ENCODE measurements at places on chromosomes 2 and 18.

- no peak for DNase-seq
- H3K27ac ChIP-seq: no peak overlapping the region
- H3K27me3 ChIP-seq: no peaks in the 10 kb centered on the region
- H3K4me3 ChIP-seq: no peak overlapping the region
- H3K4me1 ChIP-seq: no peaks in the 10 kb centered on the region
Measured at GRCh38 chr2:5190023-5190422, 502.2 kb upstream of the SOX11 start.

DNA sequence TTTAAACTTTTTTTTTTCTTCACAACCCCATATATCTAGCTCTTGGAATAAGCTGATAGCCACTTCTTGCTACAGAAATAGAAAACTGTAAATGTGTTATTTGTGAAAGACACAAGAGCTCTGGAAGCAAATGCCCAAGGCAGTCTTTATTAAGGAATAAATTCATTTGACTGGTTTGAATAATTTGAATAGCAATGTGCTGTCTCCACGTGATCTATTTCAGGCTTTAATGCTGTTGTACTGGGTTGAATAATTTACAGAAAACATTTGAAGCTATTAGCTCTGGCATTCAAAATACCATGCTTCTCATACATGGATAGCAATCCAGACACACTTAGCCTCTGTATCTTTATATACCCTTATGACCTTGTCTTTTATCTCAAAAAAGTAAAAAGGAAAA is 366.7 kb upstream of the KCNJ3 start:
- H3K27ac ChIP-seq: no peak overlapping the region
- no peak overlapping the region for H3K4me3 ChIP-seq
- DNase-seq: no peak
- H3K36me3 ChIP-seq: no peaks in the 10 kb centered on the region
- H3K4me1 ChIP-seq: no peaks in the 10 kb centered on the region
- H3K27me3 ChIP-seq: no peaks in the 10 kb centered on the region

DNA sequence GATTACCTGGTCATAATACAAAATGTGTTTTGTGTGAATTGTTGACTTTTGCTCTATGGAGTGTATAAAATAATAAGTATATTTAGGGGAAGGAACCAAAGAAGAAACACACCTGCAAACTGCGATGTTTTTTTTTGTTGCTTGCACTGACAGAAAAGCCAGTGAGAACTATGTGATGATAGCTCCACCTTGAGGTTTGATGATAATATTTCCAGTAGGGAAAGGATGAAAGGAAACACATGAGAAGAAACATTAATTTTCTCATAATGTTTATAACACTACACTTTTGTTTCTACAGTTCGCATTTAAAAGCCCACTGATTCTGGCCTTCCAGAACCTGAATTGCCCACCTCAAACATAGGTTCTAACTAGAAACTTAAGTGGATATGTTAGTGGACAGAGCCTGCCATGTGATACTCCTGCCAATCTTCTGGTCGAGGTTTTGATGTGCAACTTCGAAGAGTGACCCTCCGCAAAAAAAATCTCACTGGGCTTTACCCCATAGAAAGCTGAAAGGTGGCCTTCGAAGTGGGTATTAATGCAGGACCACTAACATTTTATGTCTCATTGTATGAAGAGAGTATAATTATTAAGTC is 476.4 kb upstream of the SPHKAP start:
- H3K4me3 ChIP-seq: no peak overlapping the region
- H3K27me3 ChIP-seq: peaks cover 6% of the 10 kb centered on the region
- H3K36me3 ChIP-seq: no peaks in the 10 kb centered on the region
- H3K4me1 ChIP-seq: no peaks in the 10 kb centered on the region

GRCh38 chr2:216206041-216206703 is 97.0 kb downstream of the XRCC5 start:
- H3K27ac ChIP-seq: no peak overlapping the region
- no peaks in the 10 kb centered on the region for H3K27me3 ChIP-seq

GRCh38 chr2:204172145-204172600 is 235.6 kb downstream of the ICOS start:
- DNase-seq: no peak
- H3K36me3 ChIP-seq: no peaks in the 10 kb centered on the region
- no peaks in the 10 kb centered on the region for H3K4me1 ChIP-seq
- H3K27me3 ChIP-seq: no peaks in the 10 kb centered on the region
- no peak overlapping the region for H3K27ac ChIP-seq

- H3K4me1 ChIP-seq: no peaks in the 10 kb centered on the region
- H3K27ac ChIP-seq: no peak overlapping the region
- H3K27me3 ChIP-seq: no peaks in the 10 kb centered on the region
- no peak overlapping the region for H3K4me3 ChIP-seq
- no peak for DNase-seq
Measured at GRCh38 chr2:185665251-185665814, 73.3 kb upstream of the FSIP2 start.

DNA sequence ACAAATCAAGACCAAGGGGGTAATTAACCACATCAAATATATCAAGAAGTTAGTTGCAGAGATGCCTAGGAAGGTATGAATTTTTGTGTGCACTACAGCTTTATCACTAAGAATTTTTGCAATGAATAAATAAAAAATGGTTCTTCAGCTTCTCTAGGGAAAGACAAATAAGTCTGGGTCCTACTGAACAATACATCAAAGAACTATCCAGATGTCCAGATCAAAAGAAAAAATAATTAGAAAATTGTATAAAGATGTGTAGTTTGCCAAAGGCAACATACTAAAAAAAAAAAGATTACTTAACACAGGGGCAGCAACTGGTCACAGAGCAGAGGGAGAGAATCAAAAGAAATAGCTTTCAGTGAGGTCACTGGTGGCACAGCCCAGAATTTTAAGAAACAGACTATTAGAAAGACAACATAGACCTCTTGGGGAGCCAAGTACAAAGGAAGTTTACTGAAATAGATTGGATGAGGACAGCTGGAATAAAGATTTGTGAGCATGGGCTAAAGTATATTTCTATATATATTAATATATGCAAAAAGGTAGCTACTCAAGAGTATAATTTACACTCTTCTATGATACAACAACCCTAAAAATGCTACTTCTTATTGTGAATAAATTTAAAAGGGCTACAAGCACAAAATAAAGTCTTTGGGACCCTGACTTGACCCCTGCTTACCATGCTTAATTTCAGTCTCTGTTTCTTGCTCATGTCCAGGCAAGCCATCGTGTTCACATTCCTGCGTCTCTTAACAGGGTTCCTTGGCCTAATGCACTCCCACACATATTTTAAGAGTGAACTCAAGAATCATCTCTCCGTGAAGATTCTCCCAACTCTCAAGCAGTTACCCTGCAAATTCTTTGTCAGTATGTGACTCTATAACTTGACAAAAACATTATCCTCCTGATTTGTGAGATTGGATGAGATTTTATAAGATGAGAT is 99.0 kb upstream of the GRB14 start:
- no peaks in the 10 kb centered on the region for H3K27me3 ChIP-seq
- H3K4me1 ChIP-seq: peaks cover 4% of the 10 kb centered on the region
- no peak overlapping the region for H3K27ac ChIP-seq
- no peaks in the 10 kb centered on the region for H3K36me3 ChIP-seq
- DNase-seq: peak; percentile 71

- no peak overlapping the region for H3K27ac ChIP-seq
- H3K4me1 ChIP-seq: peaks cover 4% of the 10 kb centered on the region
- H3K36me3 ChIP-seq: no peaks in the 10 kb centered on the region
Measured at GRCh38 chr2:152431370-152432098, 96.6 kb downstream of the FMNL2 start.

DNA sequence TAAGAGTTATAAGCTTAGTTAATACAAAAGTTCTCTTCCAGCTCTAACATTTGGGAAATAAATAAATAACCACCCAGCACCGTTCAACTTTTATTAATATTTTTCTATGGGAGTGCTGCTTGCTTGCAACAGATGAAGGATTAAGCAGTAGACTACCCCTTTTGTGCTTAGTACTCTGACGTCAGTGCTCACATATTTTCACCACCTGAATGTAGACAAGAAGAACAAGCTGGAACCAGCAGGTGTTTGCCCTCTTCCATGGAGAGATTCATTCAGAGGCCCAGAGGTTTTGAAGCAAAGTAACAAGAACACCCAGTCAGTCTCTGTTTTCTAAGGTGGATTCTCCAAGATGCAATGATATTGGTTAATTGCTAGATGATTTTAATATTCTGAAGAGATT is 307.1 kb upstream of the PIK3C3 start:
- H3K27ac ChIP-seq: no peak overlapping the region
- no peak for DNase-seq
- H3K4me3 ChIP-seq: no peak overlapping the region
- no peaks in the 10 kb centered on the region for H3K4me1 ChIP-seq
- H3K27me3 ChIP-seq: no peaks in the 10 kb centered on the region

DNA sequence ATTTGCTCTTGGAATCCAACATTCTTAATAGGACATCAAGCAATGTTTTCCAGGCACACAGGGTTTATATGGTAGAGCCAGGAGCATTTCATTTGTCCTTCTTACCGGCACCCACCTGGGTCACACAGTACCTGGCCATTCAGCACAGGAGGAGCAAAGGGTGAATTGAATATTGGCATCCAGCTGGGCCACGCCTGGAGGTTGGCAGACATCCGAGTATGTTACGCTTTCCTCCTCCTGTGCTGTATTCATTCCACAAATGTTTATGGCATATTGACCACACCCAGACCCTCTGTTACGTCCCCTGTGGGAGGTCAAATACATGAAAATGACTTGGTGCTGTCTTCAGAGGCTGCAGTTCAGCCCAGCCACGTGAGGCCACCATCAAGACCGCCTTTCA is 206.2 kb downstream of the RTP5 start:
- H3K36me3 ChIP-seq: no peaks in the 10 kb centered on the region
- H3K4me3 ChIP-seq: no peak overlapping the region
- no peak overlapping the region for H3K27ac ChIP-seq
- peaks cover 10% of the 10 kb centered on the region for H3K4me1 ChIP-seq

GRCh38 chr2:238948765-238949641 is 101.1 kb downstream of the TWIST2 start:
- H3K36me3 ChIP-seq: no peaks in the 10 kb centered on the region
- no peaks in the 10 kb centered on the region for H3K27me3 ChIP-seq
- peak overlapping the region; percentile 76 for H3K27ac ChIP-seq
- no peak overlapping the region for H3K4me3 ChIP-seq
- H3K4me1 ChIP-seq: peaks cover 25% of the 10 kb centered on the region

DNA sequence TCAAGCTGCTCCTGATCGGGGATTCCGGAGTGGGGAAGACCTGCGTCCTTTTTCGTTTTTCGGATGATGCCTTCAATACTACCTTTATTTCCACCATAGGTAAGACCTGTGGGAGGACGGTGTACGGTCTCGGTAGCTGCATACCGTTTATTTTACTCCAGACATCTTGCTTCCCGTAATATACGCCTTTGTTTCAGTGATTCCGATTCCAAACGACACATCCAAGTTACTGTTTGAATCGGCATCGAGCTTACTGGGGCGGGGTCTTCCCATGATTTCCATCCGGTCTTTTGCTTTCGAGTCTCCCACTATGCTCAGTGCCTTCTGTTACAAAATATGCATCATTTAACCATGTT is 731 bp downstream of the RAB10 start:
- peaks cover 4% of the 10 kb centered on the region for H3K4me1 ChIP-seq
- H3K27ac ChIP-seq: peak overlapping the region; percentile 94
- no peaks in the 10 kb centered on the region for H3K27me3 ChIP-seq
- DNase-seq: no peak
- H3K36me3 ChIP-seq: peaks cover 2% of the 10 kb centered on the region

GRCh38 chr2:235754357-235755207 is 260.7 kb downstream of the AGAP1 start:
- H3K27ac ChIP-seq: no peak overlapping the region
- H3K36me3 ChIP-seq: no peaks in the 10 kb centered on the region
- no peak for DNase-seq
- no peak overlapping the region for H3K4me3 ChIP-seq
- H3K4me1 ChIP-seq: no peaks in the 10 kb centered on the region

DNA sequence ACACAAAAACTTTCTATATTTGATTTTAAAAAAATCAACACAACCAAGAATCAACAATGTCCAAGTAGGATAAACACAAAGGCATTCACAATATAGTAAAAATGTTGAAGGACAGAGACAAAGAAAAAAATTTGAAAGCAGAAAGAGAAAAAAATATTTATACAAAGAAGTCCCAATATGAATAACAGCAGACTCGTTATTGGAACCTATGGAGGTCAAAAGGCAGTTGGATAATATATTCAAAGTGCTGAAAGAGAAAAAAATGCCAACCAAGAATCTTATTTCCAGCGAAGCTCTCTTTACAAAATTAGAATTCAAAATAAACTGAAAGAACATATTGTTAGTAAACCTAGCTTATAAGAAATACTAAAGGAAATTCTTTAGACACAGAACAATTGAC is 859.5 kb downstream of the LRP1B start:
- DNase-seq: no peak
- H3K36me3 ChIP-seq: no peaks in the 10 kb centered on the region
- no peak overlapping the region for H3K27ac ChIP-seq

DNA sequence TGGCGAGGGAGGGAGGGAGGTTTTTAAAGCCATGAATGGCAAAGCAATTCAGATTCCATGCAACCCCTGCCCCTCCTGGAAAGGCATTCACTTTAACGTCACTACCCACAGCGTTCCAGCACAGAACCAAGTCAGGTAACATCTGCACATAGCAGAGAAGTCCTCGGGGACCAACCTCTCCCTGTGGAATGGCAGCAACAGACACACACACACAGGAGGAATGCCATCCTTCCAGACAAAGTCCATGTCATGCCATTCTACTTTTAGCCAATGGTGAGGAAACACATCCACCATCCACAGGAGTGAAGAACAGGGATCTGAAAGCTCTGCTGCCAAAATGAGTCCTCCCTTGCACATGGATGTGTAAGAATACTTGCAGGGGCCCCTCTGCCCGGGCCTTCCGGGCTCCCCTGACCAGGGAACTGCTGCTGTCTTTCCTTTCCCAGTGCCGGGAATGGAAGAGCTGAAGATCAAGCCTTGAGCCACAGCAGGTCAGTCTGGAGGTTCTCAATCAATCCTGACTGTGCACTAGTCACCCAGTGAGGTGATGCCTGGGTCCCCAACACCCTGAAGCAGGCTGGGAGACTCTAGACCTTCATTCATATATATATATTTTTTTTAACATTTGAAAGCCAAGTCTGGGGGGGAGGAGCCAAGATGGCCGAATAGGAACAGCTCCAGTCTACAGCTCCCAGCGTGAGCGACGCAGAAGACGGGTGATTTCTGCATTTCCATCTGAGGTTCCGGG is 63.7 kb downstream of the UXS1 start:
- no peaks in the 10 kb centered on the region for H3K4me1 ChIP-seq
- no peak overlapping the region for H3K27ac ChIP-seq
- no peaks in the 10 kb centered on the region for H3K27me3 ChIP-seq
- no peaks in the 10 kb centered on the region for H3K36me3 ChIP-seq

GRCh38 chr2:156483741-156484173 is 47.6 kb downstream of the GPD2 start:
- no peaks in the 10 kb centered on the region for H3K27me3 ChIP-seq
- peak; percentile 26 for DNase-seq
- H3K4me3 ChIP-seq: no peak overlapping the region
- no peak overlapping the region for H3K27ac ChIP-seq
- peaks cover 4% of the 10 kb centered on the region for H3K4me1 ChIP-seq

DNA sequence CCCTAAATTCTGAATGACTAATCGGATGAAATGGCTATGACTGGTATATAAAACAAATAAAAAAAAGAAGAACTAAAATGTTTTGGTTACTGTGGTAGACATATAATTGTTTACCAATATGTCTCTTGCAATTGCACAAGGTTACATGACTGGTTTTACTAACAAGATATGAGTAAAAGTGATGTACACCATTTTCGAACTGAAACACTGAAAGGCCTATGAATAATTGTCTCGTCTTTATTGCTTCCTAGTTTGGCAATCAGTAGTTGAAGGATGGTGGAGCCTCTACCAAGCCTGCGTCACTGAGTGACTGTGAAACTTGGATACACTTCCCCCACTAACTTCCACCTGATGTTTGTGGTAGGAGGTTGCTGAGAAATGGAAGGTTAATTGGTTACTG is 16.5 kb downstream of the CDH19 start:
- no peaks in the 10 kb centered on the region for H3K4me1 ChIP-seq
- H3K36me3 ChIP-seq: no peaks in the 10 kb centered on the region
- no peak for DNase-seq
- H3K27me3 ChIP-seq: no peaks in the 10 kb centered on the region
- H3K27ac ChIP-seq: no peak overlapping the region
- no peak overlapping the region for H3K4me3 ChIP-seq
